ENCODE measurements at places on chromosomes 7 and 10. TPM values are rescaled to one million over a fixed set of nuclear protein-coding genes. Genes with fewer than 3 reads are reported as not detected.

Gene OLAH
- polyA plus RNA-seq: 0.51 TPM

Gene FGL2
- polyA plus RNA-seq: 71.8 TPM

Gene TMEM139
- 58.1 TPM for polyA plus RNA-seq

Gene TWIST1
- 7.8 TPM for polyA plus RNA-seq

Gene NRG3
- 16.4 TPM for polyA plus RNA-seq

Data from renal cortex interstitium (tissue), 15 donors.